Cardiac muscle cell (in vitro differentiated cells and primary cell): ENCODE measurements at places on chromosomes 11 and 22. TPM values are rescaled to one million over a fixed set of nuclear protein-coding genes. Genes with fewer than 3 reads are reported as not detected.
A peak's percentile ranks its signal among the peaks of the same experiment; 100 is the strongest.

DNA sequence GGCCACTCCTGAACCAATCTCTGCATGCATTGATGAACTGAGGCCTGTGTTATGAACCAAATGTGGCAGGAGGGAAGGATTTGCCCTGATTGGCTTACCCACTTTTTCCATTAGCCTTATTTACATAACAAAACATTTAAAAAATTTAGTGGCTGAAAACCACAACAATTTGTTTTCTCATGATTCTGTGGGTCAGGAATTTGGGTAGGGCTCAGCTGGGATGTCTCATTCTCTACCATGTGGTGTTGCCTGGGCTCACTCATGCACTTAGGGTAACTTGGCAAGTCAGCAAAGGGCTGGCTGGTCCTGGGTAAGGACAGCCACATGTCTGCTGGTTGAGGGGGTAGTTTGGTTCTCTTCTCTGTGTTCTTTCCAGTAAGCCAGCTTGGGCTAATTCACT is 35.1 kb upstream of the CYP2R1 start:
- DNase-seq: no peak

- DNase-seq: no peak
Measured at GRCh38 chr11:69924308-69925161, 105.3 kb upstream of the FGF3 start.

Gene DERL3
- 18.0 and 46.9 TPM in 2 replicates for total RNA-seq

DNA sequence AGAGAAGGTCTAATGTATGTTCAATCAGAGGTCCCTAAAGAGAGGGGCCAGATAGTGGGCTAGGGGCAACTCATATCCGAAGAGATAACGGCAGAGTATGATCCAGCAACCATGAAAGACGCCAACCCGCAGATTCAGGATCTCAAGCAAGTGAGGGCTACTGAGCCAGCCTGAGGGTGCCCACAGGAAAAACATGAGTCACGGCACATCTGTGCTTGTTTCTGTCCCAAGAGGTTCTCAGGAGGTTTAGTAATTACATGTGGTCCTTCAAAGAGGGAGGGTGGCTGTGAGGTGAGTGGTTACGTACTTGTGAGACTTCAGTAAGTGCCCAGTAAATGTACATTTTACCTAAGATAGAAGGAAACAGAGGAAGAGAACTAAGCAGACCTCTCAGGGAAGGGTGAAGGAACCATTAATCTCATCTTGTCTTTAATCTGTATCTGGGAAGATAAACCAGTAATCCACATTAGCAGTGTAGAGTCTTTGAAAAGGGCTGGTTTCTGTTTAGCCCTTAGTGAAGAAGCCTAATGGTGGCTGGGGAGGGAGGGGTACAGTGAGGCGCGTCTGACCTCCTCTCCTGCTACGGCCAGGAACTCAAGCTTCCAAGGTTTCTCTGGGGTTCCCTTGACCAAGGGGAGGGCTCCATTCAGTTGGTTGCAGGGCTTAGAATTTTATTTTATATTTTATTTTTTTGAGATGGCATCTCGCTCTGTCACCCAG is 10.2 kb downstream of the SIRT3 start:
- no peak for DNase-seq

Gene TSSK2
- total RNA-seq: not detected in 2 replicates

Gene FBLN1
- total RNA-seq: 24.2 and 53.8 TPM in 2 replicates

Gene EPS8L2
- 18.9 and 22.6 TPM in 2 replicates for total RNA-seq

GRCh38 chr11:75524665-75525432 is 892 bp downstream of the GDPD5 start:
- DNase-seq: peak; percentile 21

GRCh38 chr22:25120761-25121212 is 78.9 kb upstream of the CRYBB3 start:
- no peak for DNase-seq

Gene YAP1
- 264 and 277 TPM in 2 replicates for total RNA-seq

DNA sequence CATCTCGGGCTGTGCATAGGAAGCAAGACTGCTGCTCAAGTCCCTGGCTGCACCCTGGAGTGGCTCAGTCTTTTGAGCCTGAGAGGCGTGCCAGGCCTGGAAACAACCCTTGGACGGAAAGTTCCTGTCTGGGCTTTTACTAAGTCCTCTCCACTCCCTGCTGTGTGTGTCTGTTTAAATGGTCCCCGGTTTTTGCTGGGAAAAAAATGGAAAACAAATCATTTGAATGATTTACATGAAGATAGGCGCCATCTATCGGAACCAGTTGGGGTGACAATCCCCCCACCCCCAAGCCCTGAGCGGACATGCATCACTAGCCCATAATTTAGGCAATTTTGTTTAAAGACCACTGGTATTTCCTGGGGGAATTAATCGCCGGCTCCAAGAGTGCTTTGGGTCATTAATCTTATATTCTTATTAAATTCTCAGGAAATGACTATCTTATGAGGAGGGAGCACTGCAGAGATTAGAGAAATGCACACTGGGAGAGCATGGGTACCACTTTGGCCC is 2.7 kb upstream of the GAB2 start:
- DNase-seq: peak; percentile 46

- DNase-seq: peak; percentile 41
Measured at GRCh38 chr11:73175551-73176144, 33.5 kb upstream of the FCHSD2 start.

Gene ALDH3B2
- total RNA-seq: 0.21 TPM in 1 of 2 replicates, not detected in the other

GRCh38 chr22:41038732-41039131 is 53.7 kb upstream of the EP300 start:
- DNase-seq: no peak

Gene ABCG4
- total RNA-seq: 1.9 and 3.2 TPM in 2 replicates

DNA sequence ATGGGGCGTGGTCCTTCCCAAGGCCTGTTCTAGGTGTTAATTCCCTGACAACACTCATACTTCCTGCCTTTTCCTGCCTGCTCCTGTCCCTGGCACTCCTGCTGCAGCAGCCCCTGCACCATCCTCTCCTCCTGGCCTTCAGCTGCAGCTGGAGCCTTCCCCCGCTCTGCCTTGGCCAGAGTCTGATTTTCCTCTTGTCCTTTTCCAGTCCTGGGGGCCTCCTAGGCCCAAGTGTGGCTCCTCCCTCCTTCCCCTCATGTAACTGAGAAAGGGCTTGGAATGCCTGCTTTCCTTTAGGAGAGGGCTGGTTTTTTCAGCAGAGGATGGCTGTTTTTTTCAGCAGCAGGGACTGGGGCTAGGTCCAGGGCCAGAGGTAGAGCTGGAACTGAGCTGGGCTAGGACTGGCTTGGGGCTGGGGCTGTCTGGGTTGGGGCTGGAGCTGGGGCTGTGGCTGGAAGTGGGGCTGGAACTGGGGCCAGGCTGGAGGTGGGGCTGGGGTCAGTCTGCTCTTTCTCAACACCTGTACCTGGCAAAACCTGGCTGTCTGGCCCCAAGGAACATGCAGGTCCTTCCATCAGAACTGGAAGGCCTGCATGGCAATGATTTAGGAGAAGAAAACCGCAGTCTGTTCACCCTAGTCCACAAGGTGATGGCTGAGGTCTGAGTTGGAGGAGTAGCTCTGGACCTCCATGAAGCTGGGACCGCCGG is 23.6 kb downstream of the ZC3H7B start:
- no peak for DNase-seq

DNA sequence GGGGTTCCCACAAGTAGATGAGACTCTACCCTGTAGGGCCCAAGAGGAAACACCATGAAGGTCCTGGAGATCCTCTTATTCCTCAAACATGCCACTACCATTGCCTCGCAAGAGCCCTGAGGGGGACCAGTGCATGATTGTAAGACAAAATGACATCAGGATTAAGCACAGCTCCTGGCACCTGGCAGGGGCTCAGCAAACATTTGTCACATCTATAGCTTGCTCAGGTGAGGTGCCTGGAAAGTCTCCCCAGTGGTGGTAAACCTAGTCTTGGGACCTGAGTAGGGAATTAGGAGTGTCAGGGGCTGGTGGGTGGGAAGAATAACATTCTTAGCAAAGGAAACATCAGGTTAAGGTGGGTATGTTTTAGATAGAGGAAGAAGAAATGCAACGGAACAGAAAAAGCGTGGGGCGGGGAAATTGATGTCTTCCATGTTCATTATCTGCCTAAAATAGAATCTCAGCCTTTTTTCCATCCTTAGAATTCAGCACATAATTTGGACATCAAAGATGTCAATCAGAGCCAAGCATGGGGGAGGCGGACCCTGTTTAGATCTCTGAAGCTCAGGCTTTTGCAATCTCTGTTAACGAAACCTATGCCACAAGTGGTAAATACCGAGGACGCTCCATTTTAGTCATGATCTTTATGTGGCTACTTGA is 924 bp downstream of the YPEL1 start:
- no peak for DNase-seq

Gene CCDC157
- 8.7 and 12.9 TPM in 2 replicates for total RNA-seq

DNA sequence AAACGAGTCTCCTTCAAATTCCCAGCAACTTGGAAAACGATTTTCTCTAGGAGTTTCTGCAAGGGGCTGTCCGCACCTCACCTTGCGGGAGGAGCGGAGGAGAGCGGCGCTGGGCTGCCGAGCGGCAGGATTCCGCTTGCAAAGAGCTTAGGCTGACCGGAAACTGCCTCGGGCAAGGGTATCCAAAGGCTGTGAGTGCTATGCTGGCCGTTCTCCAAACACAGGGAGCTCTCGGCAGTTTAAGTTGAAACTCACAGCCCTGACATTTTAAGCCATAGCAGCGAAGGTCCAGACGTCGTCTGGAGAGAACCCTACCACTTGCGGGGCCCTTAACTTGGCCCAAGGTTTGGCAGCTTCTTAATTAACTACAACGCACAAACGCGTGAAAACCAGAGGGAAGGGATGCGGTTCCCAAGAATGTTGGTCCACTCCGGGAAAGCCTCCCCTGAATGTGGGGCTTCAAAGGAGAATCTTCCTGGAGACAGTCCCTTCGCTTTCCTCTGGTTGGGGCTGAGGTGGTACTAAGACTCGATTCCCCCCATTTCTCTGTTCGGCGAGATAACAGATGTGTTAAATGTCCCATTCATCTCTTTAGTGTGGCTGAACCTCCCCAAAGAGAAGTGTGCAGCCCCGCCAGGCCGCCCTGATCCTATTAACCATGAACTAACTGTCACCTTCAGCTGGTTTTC is 1.1 kb upstream of the DBX1 start:
- peak; percentile 13 for DNase-seq

GRCh38 chr11:90100431-90100830 is 14.7 kb downstream of the UBTFL1 start:
- no peak for DNase-seq

Gene SERPING1
- 42.8 and 51.9 TPM in 2 replicates for total RNA-seq

DNA sequence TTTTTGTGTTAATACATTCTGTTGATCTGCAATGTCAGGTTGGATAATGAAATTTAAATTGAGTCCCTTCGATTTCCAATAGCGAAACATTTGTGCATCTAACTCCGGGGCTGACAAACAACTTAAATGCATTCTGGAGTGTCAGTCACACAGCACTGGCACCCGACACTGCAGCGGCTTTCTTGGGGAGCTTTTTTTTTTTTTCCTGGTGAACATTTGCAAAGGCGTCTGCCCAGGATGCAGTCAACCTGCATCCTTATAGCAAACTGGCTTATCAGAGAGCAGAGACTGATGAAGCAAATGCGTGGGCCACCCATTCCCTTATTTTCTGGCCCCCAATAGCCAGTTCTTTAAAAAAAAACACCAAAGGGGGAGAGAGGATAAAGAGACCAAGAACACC is 1167.7 kb downstream of the LRRC4C start:
- no peak for DNase-seq

Gene MRGPRF
- total RNA-seq: 11.2 and 13.8 TPM in 2 replicates

GRCh38 chr22:41834005-41834944 is 1.4 kb downstream of the SREBF2 start:
- DNase-seq: no peak

- no peak for DNase-seq
Measured at GRCh38 chr11:94185416-94186084, 56.9 kb downstream of the PANX1 start.

Gene DDTL
- total RNA-seq: 3.5 and 6.6 TPM in 2 replicates

DNA sequence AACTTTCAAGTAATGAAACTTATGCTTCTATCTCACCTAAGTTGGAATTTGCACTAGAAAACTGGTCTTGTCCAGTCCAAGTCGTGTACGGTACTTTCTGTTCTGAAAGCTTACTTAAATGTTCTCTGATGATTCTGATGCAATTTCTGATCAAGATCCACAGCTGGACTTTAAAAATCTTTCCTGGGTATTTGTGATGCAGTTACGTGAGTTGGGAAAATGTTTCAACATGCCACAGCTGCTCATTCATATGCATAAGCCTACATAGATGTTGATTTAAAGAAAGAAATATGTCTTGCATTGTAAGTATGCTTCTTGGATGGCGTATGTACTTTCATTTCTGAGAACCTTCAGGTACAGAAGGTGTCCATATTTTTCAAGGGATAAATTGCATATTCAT is 493.7 kb upstream of the CCDC90B start:
- no peak for DNase-seq

DNA sequence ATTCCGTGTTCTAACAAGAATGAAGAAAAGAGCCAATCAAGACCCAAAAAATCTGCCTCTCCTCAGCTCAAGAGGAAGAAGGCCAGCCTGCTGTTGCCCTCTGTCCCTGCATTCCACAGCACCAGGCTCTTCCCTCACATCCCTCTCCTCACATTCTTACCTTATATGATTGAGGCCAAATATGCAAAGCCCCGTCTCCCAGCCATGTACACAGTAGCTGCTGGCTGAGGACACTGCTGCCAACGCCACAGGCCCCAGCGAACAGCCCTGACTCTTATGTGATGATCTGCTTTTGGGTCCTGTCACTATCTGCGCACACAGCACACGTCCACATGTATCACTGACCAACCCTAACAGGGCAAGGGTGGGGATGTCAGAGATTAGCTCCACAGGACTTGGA is 60.2 kb downstream of the MICAL3 start:
- DNase-seq: no peak

DNA sequence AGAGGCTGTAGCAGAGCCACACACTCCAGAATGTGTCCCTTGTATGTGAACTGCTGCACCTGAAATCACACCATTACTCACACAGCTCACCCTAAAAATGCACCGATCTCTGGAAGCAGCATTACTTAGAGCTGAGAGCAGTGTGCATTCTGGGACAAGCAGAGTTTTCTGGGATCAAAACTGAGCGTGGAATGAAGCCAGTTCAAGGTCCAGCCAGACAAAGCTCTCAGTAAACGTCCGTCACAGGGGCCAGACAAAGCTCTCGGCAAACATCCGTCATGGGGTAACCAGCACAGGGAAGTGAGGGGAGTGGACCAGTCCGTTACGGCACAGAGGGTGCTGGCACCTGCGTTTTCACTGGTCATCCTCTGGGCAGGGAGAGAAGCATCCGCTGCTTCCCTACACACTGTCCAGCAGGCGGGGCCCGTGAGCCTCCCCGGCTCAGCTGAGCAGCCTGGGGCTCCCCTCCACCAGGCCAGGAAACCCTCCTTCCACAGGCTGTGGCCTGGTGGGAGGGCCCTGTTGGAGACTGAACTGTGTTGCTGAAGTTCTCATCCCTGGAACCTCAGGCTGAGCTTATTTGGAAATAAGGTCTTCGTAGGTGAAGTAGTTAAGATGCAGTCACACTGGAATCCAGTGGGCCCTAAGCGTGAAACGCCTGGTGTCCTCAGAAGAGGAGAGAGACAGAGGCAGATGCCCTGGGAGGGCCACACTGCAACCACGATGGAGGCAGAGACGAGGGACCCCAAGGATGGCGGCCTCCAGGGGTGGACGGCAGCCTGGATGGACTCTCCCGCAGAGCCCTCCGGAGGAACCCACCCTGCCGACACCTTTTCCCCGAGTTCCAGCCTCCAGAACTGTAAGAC is 883.9 kb downstream of the BRD1 start:
- DNase-seq: peak; percentile 24

Gene VSTM5
- 0.15 and 0.21 TPM in 2 replicates for total RNA-seq

Gene MPZL3
- 0.12 and 0.49 TPM in 2 replicates for total RNA-seq

- DNase-seq: no peak
Measured at GRCh38 chr11:106986261-106986660, 32.0 kb downstream of the GUCY1A2 start.

Gene SCGB1C1
- total RNA-seq: not detected in 2 replicates

GRCh38 chr22:37953062-37953436 is 352 bp downstream of the C22orf23 start:
- no peak for DNase-seq
